Mucosa of gallbladder (tissue), 1 donor: ENCODE measurements at places on chromosomes 7 and 10.
A peak's percentile ranks its signal among the peaks of the same experiment; 100 is the strongest.

- no peak for DNase-seq
These were observed 83.9 kb upstream of the NMT2 start for GRCh38 chr10:15252396-15252795.

GRCh38 chr10:113853578-113854012 lies 287 bp downstream of the DCLRE1A start:
- DNase-seq: no peak

- peak; percentile 11 for DNase-seq
These were observed 14.5 kb upstream of the ZNF273 start for GRCh38 chr7:64888561-64888900.

DNA sequence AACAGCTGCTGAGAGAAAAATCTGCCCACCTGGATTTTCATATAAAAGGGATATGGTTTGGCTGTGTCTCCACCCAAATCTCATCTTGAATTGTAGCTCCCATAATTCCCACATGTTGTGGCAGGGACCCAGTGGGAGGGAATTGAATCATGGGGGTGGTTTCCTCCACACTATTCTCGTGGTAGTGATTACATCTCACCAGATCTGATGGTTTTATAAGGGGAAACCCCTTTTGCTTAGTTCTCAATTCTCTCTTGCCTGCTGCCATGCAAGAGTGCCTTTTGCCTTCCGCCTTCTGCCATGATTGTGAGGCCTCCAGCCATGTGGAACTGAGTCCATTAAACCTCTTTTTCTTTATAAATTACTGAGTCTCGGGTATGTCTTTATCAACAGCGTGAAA lies 20.8 kb upstream of the MKI67 start:
- DNase-seq: no peak

DNA sequence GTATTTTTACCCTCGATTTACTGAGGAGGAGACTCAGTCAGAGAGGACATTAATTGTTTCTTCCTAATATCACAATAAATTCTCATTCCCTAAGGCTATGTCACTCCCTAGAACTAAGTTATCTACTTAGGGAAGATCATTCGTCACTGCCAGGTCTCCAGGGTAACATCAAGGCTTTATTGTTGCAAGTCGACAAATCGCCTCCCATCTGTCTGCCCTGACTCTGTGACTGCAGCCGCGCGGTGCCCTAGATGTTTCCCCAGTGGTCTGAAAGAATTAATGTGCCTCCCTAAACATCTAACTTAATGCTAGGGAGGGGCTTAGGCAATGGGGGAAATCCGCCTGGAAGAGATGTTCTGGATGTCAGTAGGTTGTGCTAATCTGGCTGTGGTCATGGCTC lies 558.8 kb upstream of the C7orf33 start:
- no peak for DNase-seq

DNA sequence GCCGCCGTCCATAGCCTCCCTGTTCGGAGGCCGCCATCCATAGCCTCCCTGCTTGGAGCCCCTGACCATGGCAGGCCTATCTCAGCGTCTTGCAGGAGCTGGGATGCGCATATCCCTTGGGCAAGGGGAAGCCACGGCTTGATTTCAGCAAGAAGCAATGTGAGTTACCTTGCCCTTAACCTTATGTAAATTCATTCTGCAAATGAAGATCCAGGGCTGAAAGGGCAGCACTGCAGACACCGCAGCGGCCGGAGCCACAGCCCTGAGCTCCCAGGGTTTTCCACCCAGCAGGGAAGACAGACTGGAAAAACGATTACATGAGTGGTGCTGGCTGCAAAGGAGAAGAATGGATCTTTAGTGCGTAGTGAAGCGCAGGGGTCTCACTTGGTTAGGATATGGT lies 95.8 kb downstream of the SEC61G start:
- no peak for DNase-seq

DNA sequence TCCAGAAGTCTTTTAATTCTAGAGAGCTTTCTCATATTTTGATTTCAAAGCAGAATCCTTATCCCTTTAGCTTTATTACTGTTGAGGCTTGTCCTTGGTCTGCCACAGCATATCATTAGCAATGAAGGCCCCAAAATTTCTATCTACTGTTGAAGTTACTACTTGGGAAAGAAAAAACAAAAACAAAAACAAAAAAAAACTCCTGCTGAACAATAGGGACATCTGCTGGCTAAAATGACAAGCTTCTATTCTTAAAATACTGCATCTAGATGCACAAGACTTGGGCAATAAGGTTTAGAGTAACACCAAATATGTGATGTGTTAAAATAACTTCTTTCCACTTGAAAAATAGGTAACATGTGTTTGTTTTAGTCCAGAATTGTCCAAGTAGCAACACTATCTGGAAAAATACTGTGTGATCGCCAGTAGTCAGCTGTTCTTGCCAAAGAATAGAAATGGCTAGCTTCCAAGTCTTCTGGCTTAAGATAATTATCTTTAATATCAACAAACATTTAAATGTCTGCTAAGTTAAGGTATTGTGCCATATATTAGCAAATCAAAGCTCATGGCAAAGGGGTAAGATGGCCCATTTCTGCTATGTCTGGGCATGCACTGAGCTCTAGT lies 3.8 kb upstream of the DMTF1 start:
- DNase-seq: no peak

DNA sequence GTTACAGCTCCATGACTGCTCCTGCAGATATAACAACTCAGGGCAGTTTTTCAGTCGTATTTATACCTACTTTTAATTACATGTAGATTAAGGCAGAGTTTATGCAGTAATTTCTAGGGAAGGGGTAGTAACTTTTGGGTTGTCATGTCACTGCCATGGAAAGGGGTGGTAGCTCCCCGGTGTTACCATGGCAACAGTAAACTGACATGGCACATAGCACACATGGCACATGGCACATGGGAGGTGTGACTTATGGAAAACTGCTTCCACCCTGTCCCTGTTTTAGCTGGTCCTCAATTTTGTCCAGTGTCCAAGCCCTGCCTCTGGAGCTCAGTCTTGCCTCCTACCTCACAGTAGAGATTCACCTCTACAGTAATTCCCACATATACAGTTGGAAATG lies 3.9 kb upstream of the TOMM7 start:
- no peak for DNase-seq

GRCh38 chr7:88480896-88481295 lies 174.2 kb upstream of the STEAP4 start:
- no peak for DNase-seq

DNA sequence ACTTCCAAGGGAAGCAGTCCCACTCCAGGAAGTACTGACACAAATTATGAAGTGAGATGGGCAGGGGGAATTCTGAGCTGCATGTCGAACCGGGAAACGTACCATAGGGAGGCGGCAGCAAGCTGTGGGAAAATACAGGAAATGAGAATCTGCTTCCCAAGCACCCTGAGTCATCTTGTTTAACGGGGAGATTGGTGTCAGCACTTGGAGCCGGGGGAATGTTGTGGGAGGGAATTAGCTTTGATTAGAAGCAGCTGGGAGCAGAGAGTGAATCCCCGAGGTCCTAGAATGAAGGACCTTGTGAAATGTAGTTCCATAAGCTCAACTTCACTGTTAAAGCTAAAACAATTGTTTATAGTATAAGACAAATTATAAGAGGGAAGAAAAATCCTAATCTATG lies 141.4 kb upstream of the PRKCQ start:
- peak; percentile 42 for DNase-seq
